Activated CD4-positive, alpha-beta T cell treated with anti-CD3 and anti-CD28 coated beads, Interleukin-2, amount 10 ng/mL, durations not matched to agents 7 days and 5 days (primary cell): ENCODE measurements at places on chromosomes 5 and 9.

- DNase-seq: peak; percentile 48
Observed at GRCh38 chr9:14428781-14429230, 114.9 kb upstream of the NFIB start.

DNA sequence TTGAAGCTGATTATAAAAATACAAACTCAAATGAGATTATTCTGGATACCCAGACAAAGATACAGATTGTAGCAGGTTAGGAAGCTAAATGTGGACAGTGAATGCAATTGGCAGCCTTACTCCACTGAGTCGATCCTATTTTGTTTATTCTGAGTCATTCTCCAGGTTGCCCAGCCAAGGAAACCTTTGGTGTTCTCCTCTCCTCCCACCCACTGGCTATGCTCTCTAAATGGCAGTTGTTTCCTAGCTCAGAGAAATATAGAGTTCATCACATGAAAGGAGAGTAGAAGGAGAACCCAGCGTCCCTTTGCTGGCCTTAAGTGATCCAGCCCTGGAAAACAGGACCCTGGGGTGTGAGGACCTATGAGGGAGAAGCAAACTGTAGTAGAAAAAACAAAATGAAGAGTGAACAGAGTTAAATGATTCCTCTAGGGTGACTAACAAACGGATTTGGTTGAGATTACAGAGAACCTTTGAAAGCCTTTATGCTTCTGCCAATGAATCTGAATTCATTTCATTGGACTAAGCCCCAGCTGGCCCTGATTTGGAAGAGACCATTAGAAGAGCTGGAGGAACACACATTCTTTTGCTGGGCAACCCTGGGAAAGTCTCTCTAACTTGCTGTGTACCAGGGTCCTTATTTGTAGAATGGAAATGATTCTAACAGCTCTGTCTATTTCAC, 95.1 kb downstream of the BRINP1 start:
- no peak for DNase-seq

- DNase-seq: no peak
Observed at GRCh38 chr9:122336866-122337555, 33.8 kb upstream of the PTGS1 start.

DNA sequence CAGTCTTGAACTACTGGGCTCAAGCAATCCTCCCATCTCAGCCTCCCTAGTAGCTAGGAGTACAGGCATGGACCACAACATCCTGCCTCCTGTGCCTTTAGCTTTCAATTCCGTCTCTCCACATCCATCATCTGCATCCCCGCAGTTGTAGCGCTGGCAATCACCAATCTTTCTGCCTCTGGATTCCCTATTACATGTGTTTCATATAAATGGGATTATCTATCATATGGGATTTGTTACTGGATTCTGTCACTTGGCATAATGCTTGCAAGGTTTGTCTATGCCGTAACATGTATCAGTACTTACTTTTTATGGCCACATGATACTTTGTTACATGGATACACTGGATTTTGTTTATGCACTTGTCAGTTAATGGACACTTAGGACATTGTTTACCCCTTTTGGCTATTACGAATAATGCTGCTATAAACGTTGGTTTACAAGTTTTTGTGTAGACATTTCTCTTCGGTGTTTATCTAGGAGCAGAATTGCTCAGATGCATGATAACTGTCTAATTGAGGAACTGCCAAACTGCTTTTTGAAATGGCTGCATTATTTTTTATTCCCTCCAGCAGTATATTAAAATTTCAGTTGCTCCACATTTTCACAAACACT, 1223.9 kb downstream of the FOXD4L5 start:
- DNase-seq: no peak
